ENCODE measurements at places on chromosomes 16 and 17. TPM values are rescaled to one million over a fixed set of nuclear protein-coding genes. Genes with fewer than 3 reads are reported as not detected.

The CETP gene
- not detected for polyA plus RNA-seq

The KRT27 gene
- polyA plus RNA-seq: not detected

The SHISA9 gene
- not detected for polyA plus RNA-seq

The TBC1D3 gene
- polyA plus RNA-seq: not detected

The MSLN gene
- 0.19 TPM for polyA plus RNA-seq

The PRR11 gene
- 28.4 TPM for polyA plus RNA-seq

The KRT32 gene
- polyA plus RNA-seq: not detected

The FBXW10B gene
- polyA plus RNA-seq: 1.7 TPM

The SGCA gene
- not detected for polyA plus RNA-seq

The ABCA8 gene
- polyA plus RNA-seq: 2.3 TPM

The LRRC37A gene
- polyA plus RNA-seq: 1.6 TPM

The KRT33A gene
- polyA plus RNA-seq: not detected

The CES3 gene
- polyA plus RNA-seq: 1.4 TPM

The USP6 gene
- not detected for polyA plus RNA-seq

GRCh38 chr17:61405686-61406536 lies 6.3 kb downstream of the TBX2 start:
- peak; percentile 36 for DNase-seq

DNA sequence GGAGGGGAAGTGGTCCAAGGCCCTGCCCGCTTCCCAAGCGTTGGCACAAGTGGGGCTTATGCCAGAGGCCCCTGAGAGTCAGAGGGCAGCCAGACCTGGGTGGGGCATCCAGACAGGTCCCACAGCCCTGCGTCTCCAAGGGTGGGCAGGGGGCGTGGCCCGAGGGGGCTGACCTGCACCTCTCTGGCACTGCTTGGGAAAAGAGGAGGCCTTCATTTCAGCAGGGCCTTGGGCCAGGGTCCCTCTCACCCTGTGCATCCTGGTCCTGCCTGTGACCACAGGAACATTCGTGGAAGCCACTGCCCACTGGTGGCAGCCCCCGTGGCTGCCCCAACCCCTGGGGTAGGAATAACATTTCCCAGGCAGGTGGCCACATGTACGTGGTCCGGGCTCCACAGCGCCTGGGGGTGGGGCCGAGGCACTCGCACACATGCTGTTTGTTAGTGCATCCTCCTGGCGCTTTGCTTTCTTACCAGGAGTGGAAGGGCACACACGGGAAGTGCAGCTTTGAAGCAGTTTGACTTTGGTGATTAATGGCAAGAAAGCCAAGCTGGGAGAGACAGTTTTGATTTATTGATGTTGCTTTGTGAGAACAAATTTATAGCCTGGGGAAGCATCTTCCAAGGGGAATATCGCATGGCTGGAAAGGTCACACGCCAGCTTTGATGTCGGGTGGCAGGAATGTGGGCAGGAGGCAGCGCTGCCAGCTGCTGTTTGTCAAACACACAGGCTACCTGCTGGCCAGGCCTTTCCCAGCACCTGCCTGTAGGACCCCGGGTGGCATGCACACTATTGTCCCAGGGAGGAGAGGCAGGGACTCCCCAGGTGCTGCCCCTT lies 4.3 kb downstream of the CENPX start:
- no peak for DNase-seq

GRCh38 chr17:38967290-38967738 lies at the start of gene FBXO47:
FBXO47 (minus strand) TSS chr17:38967403; CDS start chr17:38963025, 4,378 bp downstream.
- DNase-seq: no peak

DNA sequence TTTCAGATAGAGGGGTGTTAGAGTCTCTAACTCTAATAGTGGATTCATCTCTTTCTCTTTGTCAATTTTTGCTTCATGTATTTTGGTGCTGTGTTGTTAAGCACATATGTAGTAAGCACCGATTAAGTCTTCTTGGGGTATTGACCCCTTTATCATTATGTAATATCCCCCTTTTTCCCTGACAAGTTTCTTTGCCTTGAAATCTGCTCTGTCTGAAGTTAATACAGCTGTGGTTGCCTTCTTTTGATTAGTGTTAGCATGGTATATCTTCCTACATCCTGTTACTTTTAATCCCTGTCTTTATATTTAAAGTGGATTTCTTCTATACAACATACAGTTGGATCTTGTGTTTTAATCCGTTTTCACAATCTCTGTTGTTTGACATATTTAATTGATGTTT lies 60.6 kb downstream of the BCAS3 start:
- DNase-seq: no peak

- peak; percentile 44 for DNase-seq
Observed at GRCh38 chr17:4833941-4834680, 971 bp downstream of the MINK1 start.

- DNase-seq: no peak
Observed at GRCh38 chr16:47037396-47037745, 63.9 kb upstream of the DNAJA2 start.

GRCh38 chr16:8310323-8310722 lies 280.0 kb downstream of the TMEM114 start:
- no peak for DNase-seq

- no peak for DNase-seq
Observed at GRCh38 chr16:7321661-7322060, 11.0 kb upstream of the RBFOX1 start.

- DNase-seq: no peak
Observed at GRCh38 chr16:80912651-80913050, 94.0 kb downstream of the CMC2 start.

DNA sequence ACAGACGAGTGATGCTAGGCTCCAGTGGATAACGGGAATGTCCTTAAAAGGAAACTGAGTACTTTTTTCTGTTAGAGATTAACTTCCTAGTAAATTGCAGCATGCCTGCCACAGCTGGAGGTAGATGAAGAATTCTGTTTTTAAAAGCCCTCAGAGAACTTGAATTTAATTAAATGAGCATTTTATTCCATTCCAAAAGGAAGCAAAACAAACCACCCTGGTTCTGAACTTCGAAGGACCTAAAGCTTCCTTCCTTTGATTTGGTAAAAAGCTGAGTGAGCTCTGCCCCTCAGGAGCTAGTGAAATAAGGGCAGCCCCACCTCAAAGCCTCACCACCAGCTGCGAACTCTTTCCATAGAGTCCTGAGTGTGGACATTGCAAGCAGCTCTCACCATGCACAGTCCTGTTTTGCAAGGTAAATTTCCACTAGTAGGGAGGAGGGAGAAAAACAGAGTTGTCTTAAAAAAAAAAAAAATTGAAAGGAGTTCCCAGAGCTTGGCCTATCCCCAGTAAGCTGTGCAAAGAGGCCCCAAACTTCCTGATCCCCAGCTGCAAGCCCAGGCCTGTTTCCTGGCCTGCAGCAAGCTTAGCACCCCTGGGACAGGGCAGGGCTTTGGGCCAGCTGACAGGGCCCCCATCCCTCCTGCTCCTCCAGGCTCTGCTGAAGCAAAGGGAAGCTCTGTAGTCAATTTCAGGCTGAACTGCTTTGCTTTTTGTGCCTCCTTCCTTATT lies 11.2 kb downstream of the CHD9NB start:
- DNase-seq: no peak

DNA sequence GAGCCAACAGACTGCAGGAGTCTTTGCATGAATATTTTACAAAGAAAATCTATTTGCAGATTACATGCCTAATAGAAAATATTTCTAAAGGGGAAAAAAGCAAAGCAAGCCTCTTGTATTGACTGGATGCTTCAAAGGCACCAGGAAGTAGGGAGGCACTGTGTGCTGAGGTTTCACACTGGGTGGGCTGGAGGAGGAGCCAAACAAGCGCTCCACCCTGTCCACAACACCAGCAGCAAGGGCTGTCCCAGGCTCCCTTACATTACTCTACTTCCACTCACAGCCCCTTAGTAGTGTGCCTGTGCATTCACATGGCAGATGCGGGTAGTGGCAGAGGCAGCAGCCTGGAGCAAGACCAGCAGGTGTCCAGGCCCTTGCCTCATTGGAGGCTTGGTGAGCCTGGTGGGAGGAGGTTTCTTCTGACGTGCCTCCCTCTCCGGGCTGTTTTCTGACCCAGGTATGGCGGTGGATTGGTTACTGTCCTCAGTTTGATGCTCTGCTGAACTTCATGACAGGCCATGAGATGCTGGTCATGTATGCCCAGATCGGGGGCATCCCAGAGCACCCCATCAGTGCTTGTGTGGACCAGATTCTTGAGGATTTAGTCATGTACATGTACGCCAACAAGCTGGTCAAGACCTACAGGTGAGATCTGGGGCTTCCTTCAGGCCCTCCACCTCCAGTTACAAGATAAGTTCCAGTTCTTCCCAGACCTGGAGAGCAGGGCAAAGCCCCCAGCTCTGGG lies 7.0 kb upstream of the CCNF start:
- no peak for DNase-seq

DNA sequence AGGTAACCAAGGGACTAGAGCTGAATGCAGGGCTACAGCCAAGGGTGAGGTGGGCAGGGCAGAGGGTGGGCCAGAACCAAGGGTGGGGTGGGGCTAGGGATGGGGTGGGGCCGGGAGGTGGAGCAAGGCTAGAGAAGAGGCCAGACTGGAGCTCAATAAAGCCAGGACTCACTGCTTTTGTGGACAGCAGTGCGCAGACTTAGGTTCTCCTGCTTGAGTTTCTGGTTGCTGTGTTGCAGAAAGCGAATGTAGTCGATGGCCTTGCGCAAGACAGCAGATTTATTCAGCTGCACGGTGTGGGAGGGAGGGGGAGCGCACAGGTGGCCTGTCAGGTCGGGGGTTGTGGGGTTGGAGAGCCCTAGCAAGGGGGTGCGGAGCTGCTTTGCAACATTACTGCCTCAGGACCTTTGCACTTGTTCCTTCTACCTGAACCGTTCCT lies 18.7 kb downstream of the SREBF1 start:
- DNase-seq: peak; percentile 85

GRCh38 chr17:80183581-80184422 lies 14.0 kb downstream of the CARD14 start:
- no peak for DNase-seq

GRCh38 chr16:88449267-88449561 lies 3.9 kb upstream of the ZFPM1 start:
- DNase-seq: peak; percentile 62

- no peak for DNase-seq
Observed at GRCh38 chr17:58351182-58351581, 819 bp downstream of the SUPT4H1 start.

GRCh38 chr16:56436258-56436657 lies 10.9 kb upstream of the AMFR start:
- no peak for DNase-seq

- no peak for DNase-seq
Observed at GRCh38 chr17:7078711-7079110, 1.3 kb downstream of the CLEC10A start.

DNA sequence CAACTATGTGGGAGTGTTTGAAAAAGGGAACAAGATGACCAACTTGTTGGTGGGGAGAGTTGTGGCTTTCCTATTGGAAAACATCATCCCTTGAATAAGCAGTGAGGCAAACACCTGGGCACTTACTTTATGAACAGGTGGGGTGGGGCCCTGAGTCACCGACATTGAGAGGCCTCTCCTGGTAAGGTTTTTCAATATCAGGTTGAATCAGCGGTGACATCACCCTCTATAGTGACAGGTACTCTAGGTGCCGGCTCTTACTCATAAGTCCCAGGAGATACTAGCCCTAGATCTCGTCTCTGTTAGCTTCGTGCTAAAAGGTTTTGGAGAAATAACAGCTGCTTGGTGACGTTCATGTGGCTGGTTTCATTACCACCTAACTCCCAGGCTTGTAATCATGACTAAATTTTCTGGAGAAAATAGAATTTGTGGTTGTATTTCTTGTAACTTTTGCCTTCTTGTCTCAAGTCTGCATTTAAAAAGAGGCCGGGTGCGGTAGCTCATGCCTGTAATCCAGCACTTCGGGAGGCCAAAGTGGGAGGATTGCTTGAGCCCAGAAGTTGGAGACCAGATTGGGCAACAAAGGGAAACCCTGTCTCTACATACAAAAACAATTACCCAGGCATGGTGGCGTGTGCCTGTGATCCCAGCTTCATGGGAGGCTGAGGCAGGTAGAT lies 19.3 kb downstream of the CDH1 start:
- no peak for DNase-seq

- no peak for DNase-seq
Observed at GRCh38 chr17:7109461-7110322, 4.9 kb downstream of the ASGR2 start.

DNA sequence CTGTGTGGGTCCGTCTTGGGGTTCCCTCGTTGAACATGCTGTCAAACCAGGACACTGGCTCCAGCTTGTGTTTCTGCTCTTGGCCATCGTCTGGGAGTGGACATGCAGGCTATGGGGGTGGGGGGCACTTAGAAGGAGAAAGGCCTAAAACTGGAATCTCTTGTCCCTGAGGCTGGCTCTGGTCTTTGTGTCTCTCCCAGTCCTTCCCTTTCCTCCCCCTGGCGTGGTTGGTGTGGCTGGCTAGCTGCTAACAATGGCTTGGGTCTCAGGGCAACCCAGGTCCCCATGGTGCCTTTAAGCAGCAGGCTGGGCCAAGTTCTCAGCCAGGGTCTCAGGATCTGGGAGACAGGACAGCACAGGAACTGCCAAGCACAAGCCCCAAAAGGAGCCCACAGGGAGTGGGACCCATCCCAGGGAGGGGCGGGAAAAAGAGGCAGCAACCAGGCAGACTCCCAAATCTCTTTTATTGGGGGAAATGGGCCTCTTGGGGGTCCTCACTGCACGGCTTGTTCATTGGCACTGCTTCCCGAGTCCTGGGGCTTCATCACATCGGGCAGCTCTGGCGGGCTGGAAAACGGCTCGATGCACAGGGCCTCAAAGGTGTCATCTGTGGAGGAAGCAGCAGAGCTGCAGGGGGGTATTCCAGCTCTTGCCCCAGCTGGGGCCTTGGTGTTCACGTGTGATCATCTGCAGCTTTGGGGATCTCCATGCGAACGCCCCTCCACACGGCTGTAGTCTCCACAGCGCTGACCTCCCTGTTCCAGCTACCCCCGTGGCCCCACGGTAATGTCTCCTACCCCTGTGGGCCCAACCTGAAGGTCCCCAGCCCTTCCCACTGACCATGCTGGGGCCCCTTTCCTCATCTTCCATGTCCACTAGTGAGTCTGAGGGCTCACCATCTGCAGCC lies 5.3 kb downstream of the ELOB start:
- DNase-seq: no peak

GRCh38 chr16:71630808-71631207 lies 4.8 kb downstream of the MARVELD3 start:
- DNase-seq: no peak

DNA sequence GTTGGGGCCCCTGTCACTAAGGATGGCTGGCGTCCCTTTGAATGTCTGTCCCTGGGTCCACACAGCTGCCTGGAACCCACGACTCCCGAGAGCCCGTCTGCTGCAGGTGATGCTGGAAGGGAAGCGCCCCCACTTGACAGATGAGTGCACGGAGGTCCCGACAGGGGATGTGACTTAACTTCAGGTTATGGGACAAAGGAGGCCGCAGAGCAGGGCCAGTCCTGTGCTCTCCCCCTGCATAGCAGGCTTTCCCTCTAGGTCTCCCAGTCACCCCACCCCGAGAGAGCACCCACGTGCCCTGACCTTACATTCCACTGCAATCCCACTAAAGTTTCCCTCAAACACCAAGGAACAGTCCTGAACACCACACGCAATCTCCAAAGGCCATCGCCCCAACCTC lies 6.0 kb upstream of the RCVRN start:
- no peak for DNase-seq

- DNase-seq: no peak
Observed at GRCh38 chr17:19281161-19281560, 44.0 kb downstream of the EPN2 start.

Data from SK-N-SH (cell line).